Kidney epithelial cell (primary cell): ENCODE measurements at places on chromosomes 7 and 10. TPM values are rescaled to one million over a fixed set of nuclear protein-coding genes. Genes with fewer than 3 reads are reported as not detected.

GRCh38 chr10:19658622-19659233, 157.5 kb upstream of the PLXDC2 start:
- DNase-seq: no peak

GRCh38 chr10:15213461-15213861, 45.0 kb upstream of the NMT2 start:
- DNase-seq: no peak

DNA sequence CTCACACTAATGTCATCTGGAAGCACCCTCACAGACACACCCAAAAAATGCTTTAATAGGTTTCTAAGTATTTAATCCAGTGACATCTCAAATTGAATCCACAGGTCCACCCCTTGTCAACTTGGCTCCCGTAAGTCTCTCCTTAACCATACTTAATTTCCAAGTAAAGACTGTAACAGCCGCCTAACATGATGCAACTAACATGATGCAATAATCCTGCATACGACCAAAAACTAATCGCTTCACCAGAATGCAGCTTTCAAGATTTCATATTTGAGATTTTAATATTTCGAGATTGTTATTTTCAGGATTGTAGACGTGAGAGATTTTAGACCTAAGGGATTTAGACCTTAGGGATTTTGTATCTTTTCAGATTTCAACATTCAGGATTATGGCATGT, 3.7 kb upstream of the HDAC9 start:
- no peak for DNase-seq

- no peak for DNase-seq
These were observed 236.1 kb downstream of the ELMO1 start for GRCh38 chr7:37212556-37212955.

DNA sequence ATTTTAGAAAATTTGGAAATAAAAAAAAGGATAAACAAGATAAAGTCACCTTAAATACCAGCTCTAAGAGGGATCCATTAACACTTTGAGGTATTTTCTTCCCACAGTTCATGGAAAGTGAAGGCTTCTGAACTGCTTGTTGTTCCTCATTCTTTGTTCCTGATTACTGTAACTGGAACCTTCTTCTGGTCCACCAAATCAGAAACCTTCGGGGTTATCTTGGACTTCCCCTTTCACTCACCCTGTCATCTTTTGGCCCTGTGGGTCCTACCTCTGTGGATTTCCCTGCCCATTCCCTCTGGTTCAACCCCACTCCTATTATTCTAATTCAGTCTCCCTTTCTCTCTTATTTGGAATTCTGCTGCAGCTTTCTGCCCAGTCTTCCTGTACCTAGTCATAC, 116.5 kb upstream of the PRPS1L1 start:
- DNase-seq: no peak

GRCh38 chr7:87170828-87171227, 18.6 kb downstream of the DMTF1 start:
- DNase-seq: no peak

GRCh38 chr7:146412781-146413180, 296.2 kb downstream of the CNTNAP2 start:
- DNase-seq: no peak

- DNase-seq: no peak
These were observed 330.4 kb upstream of the ANKRD30A start for GRCh38 chr10:36794981-36795380.

- DNase-seq: peak; percentile 89
These were observed 23.3 kb downstream of the BPGM start for GRCh38 chr7:134669845-134670373.

- DNase-seq: no peak
These were observed 5.8 kb downstream of the PWWP2B start for GRCh38 chr10:132402781-132403241.

GRCh38 chr7:89232-90019, 102.9 kb upstream of the FAM20C start:
- DNase-seq: peak; percentile 93

- DNase-seq: no peak
These were observed 55.8 kb downstream of the LOXL4 start for GRCh38 chr10:98212196-98212595.

DNA sequence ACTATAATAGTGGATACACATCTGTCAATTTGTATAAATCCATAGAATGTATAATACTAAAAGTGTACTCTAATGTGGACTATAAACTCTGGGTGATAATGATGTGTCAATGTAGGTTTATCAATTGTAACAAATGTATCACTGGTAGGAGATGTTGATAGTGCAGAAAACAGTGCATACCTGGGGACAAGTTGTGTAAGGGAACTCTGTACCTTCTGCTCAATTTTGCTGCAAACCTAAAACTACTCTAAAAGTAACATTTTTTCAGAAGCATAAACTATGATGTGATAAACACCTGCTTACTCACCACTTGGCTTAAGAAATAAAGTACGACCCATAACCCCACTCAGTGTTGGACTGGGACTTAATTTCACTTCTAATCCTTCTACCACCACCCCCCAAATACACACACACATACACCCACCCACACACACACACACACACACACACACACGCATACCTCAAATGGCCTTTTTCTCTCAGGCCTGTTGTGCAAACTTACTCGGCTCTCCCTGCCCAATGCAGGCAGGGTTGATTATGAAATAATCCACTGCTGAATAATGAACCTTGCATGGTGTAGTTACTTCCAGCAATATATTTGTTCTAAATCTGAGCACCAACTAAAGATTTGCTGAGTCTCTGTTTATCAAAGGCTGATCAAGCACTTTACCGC, 154.1 kb upstream of the KMT2E start:
- no peak for DNase-seq

- DNase-seq: no peak
These were observed 122.8 kb downstream of the KAT6B start for GRCh38 chr10:74949034-74949832.

The KAZALD1 gene
- total RNA-seq: 2.0 and 4.8 TPM in 2 replicates

The TDRD1 gene
- not detected in 2 replicates for total RNA-seq

The TMEM270 gene
- not detected in 2 replicates for total RNA-seq

The PRKAR2B gene
- 3.7 and 4.1 TPM in 2 replicates for total RNA-seq

The LRRC4 gene
- total RNA-seq: 0.46 and 0.96 TPM in 2 replicates

The MMP21 gene
- 0.07 and 0.08 TPM in 2 replicates for total RNA-seq

The OR13A1 gene
- total RNA-seq: not detected in 2 replicates

The ZNF735 gene
- not detected in 2 replicates for total RNA-seq
